ENCODE measurements at places on chromosomes 16 and 17.
A peak's percentile ranks its signal among the peaks of the same experiment; 100 is the strongest.

DNA sequence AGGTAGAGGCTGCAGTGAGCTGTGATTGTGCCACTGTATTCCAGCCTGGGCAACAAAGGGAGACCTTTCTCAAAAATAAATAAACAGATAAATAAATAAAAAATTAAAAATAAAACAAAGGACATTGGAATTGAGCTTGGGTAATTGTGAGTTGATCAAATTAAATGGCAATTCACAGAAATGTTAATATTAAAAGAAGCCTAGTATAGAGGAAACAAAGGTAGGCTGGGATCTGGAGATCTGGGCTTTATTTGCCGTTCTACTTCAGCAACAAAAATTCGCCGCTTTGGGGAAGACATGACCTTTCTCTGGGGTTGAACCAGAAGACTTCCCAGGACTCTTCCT lies 332 bp upstream of the VPS25 start:
- DNase-seq: no peak

DNA sequence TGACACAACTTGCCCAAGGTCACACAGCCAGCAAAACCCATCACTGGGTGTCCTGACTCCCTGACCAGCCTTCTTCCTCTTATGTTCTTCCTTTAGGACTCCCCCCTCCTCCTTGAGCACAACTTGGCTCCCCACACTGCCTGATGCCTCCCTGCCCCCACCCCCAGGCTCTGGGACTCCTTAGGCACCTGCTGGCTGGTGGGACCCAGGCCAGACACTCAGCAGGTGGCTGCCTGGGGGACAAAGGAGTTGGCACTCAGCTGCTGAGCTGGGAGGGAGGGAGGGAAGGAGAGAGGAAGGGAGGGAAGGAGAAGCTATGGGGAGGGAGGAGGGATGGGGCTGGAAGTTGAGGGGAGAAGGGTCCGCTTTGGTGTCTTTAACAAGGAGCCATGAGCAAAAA lies 8.0 kb downstream of the SEZ6 start:
- DNase-seq: no peak

GRCh38 chr17:75228847-75229246 lies 23.4 kb downstream of the NUP85 start:
- DNase-seq: no peak

DNA sequence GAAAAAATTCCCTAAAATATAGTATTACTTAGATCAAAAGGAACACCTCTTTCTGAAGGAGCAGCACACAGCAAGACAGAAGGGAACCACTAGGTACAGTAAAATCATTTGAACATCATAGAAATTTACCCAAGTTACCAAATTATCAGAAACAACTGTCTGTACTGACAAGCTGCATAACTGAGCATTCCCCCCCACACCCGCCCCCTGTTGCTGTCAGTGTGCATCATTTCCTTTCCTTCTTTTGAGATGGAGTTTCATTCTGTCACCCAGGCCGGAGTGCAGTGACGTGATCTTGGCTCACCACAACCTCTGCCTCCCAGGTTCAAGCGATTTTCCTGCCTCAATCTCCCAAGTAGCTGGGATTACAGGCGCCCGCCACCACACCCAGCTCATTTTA lies 120.7 kb downstream of the TRIM37 start:
- DNase-seq: no peak

- DNase-seq: no peak
These were observed 2231.6 kb downstream of the TP53TG3F start for GRCh38 chr16:35691057-35691456.

DNA sequence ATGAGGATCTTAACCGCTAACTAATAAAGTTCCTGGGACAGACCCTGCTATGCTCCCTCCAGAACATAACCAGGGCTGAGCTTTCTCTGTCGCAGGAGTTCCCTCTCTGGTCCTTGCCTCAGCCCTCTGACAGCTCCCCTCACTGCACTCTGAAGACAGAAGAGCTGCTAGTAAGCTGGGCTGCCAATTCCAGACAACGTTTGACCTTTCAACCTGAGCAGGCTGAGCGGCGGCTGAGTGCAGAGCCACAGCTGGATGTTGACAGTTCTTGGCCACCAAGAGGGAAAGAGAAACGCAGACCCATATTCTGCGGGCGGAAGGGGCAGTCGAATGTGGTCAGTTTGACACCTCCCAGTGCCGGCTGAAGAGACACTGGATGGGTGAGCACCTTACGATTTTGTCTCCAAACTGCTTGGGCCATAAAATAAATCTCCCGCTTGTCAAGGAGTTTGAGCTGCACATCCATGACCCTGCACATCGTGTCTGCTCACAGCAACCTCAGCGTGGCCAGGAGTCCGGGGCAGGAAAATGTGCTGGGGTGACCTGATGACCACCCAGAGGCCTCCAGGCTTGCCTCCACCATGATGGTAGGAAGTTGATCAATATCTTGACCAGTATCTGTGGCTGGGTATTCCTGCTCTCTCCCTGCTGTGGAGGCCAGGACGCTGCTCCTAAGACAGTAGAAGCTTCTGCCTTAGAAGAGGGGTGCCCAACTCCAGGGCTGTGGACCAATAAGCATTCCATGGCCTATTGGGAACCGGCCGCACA lies 209.2 kb downstream of the PARN start:
- DNase-seq: no peak

GRCh38 chr16:84013787-84014569 lies 28.6 kb downstream of the SLC38A8 start:
- no peak for DNase-seq

DNA sequence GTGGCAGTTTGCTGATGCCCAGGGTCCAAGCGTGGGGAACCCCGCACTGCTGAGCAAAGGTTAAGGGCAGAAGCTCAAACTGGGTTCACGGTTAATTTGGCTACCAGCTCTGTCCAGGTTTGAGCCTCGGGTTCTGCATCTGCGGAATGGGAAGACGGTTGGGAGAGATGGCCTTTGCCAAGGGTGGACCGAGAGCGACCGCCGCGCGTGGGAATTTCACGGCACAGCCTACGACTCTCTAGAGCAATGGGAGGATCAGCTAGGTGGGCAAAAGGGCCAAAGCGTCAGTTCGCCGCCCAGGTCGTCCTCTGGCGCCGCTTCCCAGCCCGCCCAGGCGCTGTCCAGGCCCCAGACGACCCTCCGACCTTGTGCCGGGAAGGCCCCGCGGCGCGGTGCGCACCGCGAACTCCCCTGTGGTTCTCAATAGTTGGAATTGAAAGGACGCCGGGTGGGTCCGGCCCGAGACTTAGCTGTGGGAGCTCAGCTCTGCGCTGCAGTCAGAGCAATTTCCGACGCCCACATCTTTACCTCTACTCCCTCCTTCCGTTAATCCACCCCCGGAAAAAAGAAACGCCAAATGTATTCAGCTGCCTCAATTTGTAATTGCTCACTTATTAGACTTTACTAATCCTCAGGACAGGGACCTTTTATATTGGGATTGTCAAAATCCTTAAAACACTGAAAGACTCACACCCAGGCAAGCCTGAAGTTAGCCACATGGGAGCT lies 2.5 kb upstream of the HS3ST3B1 start:
- no peak for DNase-seq

- DNase-seq: no peak
These were observed 6.0 kb upstream of the CCL3 start for GRCh38 chr17:36095992-36096391.

GRCh38 chr16:54647725-54648221 lies 282.9 kb upstream of the IRX5 start:
- peak; percentile 20 for DNase-seq

DNA sequence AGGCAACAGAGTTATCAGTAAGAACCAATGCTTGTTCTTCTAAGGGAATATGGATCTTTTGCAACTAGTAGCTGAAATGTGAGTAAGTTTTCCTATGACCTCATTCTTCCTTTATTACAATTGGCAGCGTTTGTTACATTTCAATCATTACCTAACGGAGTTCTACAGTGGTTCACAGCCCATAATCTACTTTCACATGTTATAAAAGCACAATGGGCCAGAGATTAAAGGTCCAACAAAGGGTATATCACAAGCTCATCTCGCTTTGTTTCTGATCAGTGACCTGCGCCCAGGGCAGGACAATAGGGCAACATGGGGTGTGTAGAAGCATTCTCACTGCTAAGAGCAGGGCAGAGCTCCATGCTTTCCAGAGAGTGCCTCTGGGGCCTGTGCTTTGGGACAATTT lies 279.9 kb upstream of the DYNLRB2 start:
- DNase-seq: no peak

DNA sequence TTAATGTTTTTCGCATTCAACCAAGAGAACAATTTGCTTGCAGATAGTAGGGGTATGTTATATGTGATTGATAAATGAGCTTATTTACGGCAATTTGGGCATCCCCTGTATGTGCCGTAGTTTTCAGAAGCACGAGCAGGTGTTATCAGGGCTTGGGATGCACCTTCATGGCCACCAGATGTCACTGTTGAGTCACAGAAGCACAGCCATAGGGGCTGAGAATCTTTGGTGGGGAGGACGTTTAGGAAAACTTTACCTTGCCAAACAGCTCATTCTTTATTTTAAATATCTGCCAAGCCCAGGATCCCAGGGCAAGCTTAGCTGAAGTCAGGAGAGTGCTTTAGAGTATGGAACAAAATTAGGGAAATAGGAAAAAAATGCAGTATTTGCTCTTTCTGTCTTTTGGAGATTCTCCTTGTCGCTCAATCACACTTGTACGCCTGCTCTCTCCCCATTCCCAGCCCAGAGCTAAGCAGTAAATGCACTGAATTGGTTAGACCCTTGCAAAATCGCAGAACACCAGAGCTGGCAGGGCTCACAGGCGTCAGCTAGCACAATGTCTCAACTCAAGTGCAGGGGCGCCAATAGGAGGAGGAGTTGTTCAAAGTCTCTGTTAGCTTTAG lies 93.6 kb upstream of the MPHOSPH6 start:
- peak; percentile 8 for DNase-seq

DNA sequence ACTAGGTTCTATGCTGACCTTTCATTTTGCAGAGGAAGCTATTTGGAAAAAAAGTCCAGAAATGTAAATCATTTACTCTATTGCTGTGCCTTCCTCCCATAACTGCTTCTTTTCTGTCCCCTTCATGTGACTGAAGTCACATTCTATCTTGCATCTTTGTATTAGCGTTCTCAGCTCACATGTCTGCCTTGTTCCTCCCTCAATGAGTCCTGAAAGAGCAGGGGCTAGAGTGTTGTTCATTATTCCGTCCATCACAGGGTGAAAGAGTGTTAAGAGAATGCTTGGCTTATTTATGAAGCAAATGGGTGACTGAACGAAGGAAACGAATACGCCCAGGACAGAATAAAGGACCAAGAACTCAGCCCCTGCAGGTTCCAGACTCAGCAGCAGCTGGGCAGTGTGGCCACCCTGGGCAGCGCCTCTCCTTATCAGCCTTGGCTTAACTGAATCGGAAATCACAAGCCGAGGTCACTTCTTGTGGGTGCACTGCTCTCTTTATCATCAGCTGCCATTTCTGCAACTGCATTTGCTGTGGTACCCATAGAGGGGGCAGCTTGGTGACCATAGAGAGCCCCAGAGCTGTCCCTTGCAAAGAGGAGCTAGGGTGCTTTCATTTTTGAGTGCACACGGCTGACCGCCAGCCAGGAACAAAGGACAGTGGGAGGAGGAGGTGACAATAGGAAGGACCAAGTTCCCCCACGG lies 1.8 kb upstream of the PIK3R6 start:
- DNase-seq: no peak

DNA sequence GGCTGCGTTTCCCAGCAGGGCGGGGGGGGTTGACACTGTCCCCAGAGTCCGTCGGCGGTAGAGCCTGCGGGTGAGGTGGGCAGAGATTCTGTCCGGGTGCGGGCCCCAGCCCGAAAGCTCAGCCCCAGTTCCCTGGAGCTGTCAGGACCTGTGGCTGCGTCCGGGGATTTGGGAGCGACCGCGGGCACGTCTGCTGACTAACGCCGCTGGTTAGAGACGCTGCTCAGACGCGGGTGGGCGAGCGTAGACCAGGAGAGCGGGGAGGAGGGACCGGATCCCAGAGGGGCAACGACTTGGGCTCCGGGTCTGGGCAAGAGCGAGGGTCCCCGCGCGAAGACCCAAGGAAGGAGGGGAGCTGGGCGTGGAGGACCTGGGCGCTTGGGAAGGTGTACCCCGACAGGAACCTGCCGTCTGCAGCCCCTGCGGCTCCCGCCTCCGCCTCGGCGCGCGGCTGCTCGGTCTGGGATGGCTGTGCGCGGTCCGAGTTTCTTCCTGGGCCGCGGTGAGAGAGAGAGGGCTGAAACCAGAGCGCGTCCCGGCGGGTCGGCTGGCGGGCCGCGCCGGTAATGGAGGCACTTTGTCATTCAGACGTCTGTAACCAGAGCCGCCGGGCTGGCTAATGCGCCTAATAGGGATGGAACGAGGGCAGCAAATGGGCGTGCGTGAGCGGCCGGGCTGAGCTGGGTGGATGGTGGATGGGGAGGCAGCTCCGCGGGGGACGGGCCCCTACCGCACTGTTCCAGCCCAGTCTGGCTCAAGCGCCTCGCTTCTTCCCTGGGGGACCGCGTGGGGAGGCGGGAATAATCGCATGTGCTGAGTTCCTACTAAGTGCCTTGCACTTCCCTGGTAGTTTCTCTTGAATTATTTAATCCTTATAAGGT lies 2.3 kb downstream of the NGFR start:
- DNase-seq: no peak

GRCh38 chr16:82108100-82108499 lies 61.9 kb downstream of the MPHOSPH6 start:
- DNase-seq: no peak

GRCh38 chr17:18920911-18921441 lies 31.0 kb upstream of the SLC5A10 start:
- DNase-seq: no peak

DNA sequence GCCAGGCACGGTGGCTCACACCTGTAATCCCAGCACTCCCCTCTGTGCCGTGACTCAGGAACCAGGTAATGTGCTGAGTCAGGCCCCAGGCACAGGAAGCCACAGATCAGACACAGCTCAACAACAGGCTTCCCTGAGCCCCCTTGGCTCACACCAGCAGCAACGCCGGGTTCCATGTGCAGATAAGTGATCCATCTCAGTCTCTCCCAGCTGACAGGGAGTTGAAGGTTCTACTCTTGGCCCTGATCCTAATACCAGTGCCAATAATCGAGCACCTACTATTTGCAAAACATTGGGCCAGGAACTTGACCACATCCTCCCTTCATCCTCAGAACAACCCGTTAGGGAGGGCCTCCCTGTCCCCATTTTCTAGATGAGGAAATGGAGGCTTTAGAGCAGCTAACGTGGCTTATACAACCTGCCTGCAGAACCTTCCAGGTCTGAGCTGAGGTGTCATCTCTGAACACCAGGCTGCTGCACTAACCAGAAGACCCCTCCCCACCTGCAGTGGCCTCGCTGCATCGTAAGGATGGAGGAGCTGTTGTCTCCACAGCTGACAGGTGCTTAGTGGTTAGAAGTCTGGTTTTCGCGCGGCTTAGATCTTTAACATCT lies 64.8 kb upstream of the AMZ2 start:
- no peak for DNase-seq

GRCh38 chr17:333626-334396 lies 18.8 kb downstream of the RPH3AL start:
- DNase-seq: no peak
